ENCODE measurements at places on chromosomes 5 and 9.

DNA sequence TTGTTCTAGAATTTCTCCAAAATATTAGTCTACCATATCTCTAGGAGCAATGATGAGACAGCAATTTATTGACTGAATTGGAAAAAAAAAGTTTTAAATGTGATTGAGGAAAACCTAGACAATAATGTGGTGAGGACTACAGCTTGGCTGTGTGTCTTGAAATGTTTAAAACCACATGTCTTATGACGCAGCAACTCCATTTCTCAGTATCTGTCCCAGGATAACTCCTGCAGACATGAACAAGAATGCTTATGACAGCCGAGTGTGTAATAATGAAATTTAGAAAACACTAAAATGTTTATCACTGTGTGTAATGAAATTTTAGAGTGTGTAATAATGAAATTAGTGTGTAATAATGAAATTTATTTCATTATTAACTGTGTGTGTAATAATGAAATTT lies 254.1 kb upstream of the DAPK1 start:
- peak; percentile 71 for DNase-seq

GRCh38 chr5:157366741-157367674 lies 93.0 kb upstream of the NIPAL4 start:
- peak; percentile 88 for DNase-seq

GRCh38 chr5:139148986-139149385 lies 49.2 kb downstream of the SIL1 start:
- no peak for DNase-seq

DNA sequence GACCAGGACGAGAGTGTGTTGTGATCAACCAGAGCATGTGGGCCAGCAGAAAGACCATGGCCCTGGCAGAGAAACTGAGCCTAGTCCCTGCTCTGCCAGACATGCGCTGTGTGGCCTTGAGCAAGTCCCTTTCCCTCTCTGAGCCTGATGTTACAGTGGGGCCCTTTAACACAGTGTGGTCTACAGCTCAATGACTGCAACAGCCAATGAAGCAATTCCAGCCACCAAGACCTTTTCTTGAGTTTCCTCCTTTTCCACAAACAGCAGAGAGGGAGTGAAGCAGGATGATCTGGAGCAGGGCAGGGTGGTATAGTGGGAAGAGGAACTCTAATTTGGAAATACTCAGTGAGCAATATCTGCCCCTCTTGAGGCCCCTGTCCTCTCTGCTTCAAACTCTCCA lies 25.8 kb upstream of the ARSI start:
- no peak for DNase-seq

- no peak for DNase-seq
These were observed 17.7 kb downstream of the CMBL start for GRCh38 chr5:10289991-10290390.

GRCh38 chr5:4411664-4412063 lies 728.5 kb upstream of the ADAMTS16 start:
- DNase-seq, result no peak

DNA sequence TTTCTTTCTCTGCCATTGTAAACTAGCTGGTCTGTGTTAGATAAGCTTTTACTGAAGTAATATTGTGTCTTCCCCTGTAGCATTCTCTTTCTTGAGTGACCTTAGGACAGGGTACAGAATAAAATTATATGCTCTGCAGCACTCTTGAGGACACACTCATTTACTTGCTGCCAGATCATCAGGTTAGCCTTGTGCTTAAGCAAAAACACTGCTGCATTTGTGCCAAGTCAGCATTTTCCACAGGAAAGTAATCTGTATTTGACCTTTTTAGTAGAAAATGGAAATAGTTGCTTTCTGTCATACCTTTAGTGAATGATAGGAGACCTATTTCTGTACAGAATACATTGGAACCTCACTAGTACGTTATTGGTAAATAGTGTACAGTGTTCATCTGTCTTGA lies 54.2 kb downstream of the LMNB1 start:
- no peak for DNase-seq

DNA sequence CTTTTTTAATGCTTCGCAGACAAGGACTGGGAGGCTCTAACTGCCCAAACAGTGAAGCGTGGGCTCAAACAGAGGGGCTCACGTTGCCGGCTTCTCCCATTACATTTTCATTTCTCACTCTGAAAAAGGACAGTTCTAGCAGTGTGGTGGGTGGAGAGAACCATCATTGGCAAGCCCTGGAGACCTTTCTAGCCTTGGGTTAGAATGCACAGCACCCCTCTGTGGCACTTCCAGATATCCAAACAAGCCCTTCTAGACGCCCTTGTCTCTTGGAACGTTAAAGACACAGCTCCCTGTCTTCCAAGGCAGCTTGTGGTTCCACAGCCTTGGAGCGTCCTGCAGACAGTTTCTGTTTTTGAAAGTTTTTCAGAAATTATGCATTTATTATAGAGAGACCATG lies 52.1 kb downstream of the MVB12B start:
- DNase-seq, result no peak

DNA sequence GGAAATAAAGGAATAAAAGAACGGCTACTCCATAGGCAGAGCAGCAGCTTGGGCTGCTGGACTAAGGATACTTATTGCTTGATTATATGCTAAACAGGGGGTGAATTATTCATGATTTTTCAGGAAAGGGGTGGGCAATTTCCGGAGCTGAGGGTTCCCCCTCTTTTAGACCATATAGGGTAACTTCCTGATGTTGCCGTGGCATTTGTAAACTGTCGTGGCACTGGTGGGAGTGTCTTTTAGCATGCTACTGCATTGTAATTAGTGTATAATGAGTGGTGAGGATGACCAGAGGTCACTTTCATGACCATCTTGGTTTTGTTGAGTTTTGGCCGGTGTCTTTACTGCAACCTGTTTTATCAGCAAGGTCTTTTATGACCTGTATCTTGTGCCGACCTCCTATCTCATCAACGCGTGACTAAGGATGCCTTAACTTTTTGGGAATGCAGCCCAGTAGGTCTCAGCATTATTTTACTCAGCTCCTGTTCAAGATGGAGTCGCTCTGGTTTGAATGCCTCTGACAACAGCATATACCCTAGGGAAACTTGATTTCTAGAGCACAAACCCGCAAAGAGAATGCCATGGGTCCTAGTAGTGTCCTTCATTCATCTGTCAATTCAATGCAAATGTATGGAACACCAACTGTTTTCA lies 47.8 kb upstream of the PWWP2A start:
- no peak for DNase-seq

DNA sequence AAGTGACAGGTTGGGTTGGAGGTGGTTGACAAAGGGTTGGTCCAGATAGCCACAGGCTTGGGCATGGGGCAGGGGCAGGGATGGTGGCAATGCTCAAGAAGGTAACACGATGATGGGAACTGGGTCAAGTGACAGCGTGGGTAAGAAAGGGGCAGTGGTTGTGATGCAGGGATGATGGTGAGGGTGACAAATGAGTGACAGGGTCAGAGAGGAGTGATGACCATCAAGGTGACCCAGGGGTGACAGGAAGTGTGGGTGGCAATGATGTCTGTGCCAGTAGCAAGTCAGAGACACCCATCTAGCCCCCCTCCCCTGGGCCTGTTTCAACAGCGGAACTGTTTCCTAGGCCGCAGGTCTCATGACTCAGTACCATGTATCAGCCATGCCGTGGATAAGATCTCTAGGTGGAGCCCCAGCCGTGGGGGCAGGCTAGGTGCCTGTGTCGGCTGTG lies 20.5 kb downstream of the AQP3 start:
- no peak for DNase-seq

- DNase-seq, result no peak
These were observed 5.9 kb upstream of the ERAP2 start for GRCh38 chr5:96870094-96871026.

GRCh38 chr9:75918154-75918553 lies 27.7 kb downstream of the PCSK5 start:
- DNase-seq, result no peak

GRCh38 chr9:22065431-22066200 lies 56.5 kb upstream of the CDKN2B start:
- no peak for DNase-seq

GRCh38 chr9:106718936-106719335 lies 144.0 kb upstream of the ZNF462 start:
- DNase-seq, result peak; percentile 73

DNA sequence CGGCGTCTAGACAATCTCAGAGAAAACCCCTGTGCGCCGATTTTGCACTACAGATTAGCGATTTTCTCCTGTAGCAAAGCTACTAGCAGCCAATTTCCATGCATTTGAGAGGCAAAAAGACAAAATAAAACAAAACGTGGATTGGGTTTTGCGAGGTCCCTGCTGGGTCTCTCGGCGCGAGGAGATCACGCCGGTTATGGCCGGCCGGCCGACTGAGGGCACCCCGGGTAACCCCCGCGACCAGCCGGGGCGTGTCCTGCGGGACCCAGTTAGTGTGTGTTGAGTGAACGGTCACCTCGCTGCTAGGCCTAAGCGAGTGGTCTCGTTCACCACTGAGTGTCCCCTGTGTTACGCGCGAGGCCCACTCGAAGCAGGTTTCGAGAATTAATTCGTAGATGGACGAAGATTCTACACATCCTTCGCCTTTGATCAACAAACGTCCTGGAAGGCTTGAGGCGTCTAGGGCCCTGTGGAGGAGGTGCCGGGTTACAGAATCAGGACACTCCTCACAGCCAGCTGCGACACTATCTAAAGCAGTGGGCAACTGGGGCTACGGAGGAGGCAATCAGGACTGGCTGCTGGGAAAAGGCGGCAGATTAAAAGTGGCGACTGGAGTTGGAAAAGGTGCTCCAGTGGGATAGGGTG lies 764 bp upstream of the VDAC1 start:
- DNase-seq, result peak; percentile 15

DNA sequence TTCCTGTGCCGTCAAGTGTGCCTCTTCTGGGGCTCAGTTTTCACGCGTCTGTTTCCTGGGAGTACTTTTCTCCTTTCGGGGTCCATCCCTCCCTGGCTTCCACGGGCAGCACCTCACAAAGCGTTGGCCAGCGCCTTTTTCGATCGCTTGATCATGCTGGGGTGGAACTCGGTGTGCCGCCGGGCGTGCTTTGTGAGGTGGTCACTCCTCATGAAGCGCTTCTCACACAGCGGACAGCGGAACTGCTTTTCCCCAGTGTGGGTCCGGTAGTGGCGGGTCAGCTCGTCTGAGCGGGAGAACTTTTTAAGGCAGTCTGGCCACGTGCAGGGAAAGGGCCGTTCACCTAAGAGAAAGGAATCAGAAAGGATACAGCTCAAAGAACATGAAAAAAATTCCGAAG lies 26.8 kb downstream of the KLF9 start:
- DNase-seq, result no peak

DNA sequence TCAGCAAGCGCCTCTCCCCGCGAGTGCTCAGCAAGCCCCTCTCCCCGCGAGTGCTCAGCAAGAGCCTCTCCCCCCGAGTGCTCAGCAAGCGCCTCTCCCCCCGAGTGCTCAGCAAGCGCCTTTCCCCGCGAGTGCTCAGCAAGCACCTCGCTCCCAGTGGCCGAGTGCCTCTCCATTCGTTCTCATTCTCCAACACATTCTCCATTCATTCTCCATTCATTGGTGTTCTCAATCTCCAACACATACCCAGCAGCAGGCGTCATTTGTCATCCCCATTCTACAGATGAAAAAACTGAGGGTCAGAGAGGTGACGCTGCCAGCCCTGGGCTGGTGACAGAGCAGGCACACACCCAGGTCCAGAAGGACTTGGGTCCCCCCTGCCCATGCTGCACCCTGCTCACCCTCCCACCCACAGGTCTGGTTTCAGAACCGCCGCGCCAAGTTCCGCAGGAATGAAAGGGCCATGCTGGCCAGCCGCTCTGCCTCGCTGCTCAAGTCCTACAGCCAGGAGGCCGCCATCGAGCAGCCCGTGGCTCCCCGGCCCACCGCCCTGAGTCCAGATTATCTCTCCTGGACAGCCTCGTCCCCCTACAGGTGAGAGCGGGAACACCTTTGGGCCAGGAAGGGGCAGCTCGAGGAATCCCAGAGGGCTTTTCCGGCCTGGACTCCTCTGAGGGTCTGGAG lies 32.5 kb downstream of the PTGES start:
- DNase-seq, result no peak

GRCh38 chr9:106479679-106480078 lies 383.3 kb upstream of the ZNF462 start:
- DNase-seq, result peak; percentile 70

GRCh38 chr5:65620021-65620420 lies 4.1 kb downstream of the TRIM23 start:
- DNase-seq, result no peak
